ENCODE measurements at places on chromosomes 16 and 17.

DNA sequence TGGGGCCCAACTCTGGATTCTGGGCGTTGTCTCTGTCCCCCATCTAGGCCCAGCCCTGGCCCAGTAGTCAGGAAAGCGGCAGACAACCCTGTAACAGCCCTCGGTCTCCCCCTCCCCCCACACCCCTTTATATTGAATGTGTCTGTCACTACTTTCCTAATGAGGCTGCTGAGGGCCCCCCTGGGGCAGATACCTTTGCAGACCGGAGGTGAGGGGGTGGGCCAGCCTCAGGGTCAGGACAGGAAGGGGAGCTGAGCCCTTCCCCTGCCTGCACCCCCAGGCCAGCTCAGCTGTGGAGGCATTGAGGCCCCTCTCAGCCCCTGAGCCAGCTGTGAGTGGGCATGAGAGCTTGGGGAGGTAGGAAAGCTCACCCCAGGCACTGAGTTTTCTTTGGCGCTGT, 17.1 kb downstream of the RAI1 start:
- H3K4me1 ChIP-seq: peaks cover 66% of the 10 kb centered on the region
- DNase-seq: no peak
- no peaks in the 10 kb centered on the region for H3K27me3 ChIP-seq
- no peaks in the 10 kb centered on the region for H3K36me3 ChIP-seq
- H3K27ac ChIP-seq: no peak overlapping the region
- no peak overlapping the region for H3K4me3 ChIP-seq

- no peaks in the 10 kb centered on the region for H3K4me1 ChIP-seq
- H3K36me3 ChIP-seq: peaks cover 86% of the 10 kb centered on the region
- no peak for DNase-seq
- H3K4me3 ChIP-seq: no peak overlapping the region
Observed at GRCh38 chr17:44083250-44083849, 12.8 kb downstream of the G6PC3 start.

DNA sequence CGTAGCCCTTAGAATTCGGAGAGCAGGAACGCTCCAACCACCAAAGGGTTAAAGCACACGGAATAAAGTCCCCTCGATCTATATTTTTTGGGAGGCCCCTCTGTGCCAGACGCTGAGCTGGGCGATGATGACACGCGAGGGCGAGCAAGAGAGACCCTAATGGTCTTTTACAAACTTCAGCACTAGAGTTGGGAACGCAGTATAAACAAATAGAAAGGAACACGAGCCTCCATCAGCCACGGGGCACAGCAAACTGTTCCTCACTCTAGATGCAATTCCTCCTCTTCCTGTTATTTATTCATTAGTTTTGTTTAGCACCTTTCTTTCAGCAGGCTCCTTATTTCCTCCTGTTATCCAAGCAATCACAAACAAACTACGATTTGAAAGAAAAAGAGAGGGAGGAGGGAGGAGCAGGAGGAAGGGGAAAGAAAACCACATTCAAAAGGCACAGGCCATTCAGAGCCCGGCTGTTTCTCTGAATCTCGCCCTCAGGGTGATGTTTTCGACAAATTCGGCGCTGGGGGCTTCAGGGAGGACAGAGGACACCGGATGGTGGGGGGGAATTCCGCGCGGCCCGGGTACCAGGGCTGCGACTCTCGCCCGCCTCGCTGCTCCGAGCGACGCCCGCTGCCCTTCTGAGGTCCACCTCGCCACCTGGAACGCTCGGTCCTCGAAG, 1.6 kb downstream of the TOX3 start:
- H3K4me1 ChIP-seq: peaks cover 14% of the 10 kb centered on the region
- peaks cover 42% of the 10 kb centered on the region for H3K27me3 ChIP-seq
- no peak overlapping the region for H3K27ac ChIP-seq
- no peaks in the 10 kb centered on the region for H3K36me3 ChIP-seq
- peak overlapping the region; percentile 26 for H3K4me3 ChIP-seq
- DNase-seq: no peak

DNA sequence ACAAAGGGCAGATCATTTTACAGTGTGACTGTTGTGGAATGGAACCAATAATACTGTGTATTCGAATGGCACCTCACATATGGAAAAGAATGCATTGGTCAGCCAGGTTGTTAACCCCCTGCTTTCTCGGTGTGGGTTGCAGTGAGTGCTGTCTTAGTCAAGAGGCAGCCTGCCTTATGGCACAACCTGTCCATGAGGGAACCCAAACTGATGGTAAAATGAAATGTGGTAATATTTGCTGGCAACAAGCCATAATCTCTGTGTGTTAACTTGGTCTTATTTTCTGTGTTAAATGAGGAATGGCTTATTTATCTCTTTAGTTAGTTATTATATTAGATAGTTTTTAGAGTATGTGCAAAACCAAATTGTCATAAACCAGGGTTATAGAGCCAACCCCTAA, 81.6 kb downstream of the TMC6 start:
- H3K27ac ChIP-seq: peak overlapping the region; percentile 91
- no peak for DNase-seq
- peaks cover 73% of the 10 kb centered on the region for H3K4me1 ChIP-seq
- no peaks in the 10 kb centered on the region for H3K27me3 ChIP-seq
- H3K36me3 ChIP-seq: no peaks in the 10 kb centered on the region
- H3K4me3 ChIP-seq: no peak overlapping the region

- H3K36me3 ChIP-seq: no peaks in the 10 kb centered on the region
- H3K27me3 ChIP-seq: peaks cover 2% of the 10 kb centered on the region
- H3K27ac ChIP-seq: no peak overlapping the region
- no peak overlapping the region for H3K4me3 ChIP-seq
- no peaks in the 10 kb centered on the region for H3K4me1 ChIP-seq
Observed at GRCh38 chr16:86396422-86396821, 113.9 kb upstream of the FOXF1 start.

GRCh38 chr16:31271621-31272190, 11.9 kb downstream of the ITGAM start:
- DNase-seq: no peak
- H3K4me3 ChIP-seq: no peak overlapping the region
- no peaks in the 10 kb centered on the region for H3K4me1 ChIP-seq
- no peaks in the 10 kb centered on the region for H3K36me3 ChIP-seq
- H3K27me3 ChIP-seq: no peaks in the 10 kb centered on the region

DNA sequence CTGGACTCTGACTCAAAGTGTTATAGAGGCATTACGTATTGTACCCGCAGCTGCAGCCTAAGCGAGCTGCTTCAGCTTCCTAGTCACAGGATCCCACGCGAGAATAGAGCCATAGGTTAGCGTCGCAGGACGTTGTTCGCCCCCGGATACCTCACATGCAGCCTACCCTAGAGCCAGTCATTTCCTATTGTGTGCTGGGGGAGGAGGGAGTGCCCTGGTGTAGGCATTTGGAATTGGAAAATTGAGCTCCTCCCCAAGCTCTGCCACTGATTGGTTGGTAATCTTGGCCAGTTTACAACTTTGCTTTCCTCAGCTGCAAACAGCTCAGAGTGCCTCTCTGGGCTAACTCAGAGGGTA, 530 bp downstream of the NAA60 start:
- no peaks in the 10 kb centered on the region for H3K27me3 ChIP-seq
- H3K36me3 ChIP-seq: no peaks in the 10 kb centered on the region
- H3K4me3 ChIP-seq: peak overlapping the region; percentile 64
- peaks cover 8% of the 10 kb centered on the region for H3K4me1 ChIP-seq
- DNase-seq: no peak
- H3K27ac ChIP-seq: peak overlapping the region; percentile 85

- DNase-seq: peak; percentile 1
- no peaks in the 10 kb centered on the region for H3K36me3 ChIP-seq
- peak overlapping the region; percentile 59 for H3K27ac ChIP-seq
- H3K4me3 ChIP-seq: no peak overlapping the region
Observed at GRCh38 chr17:83198366-83199341, 119.2 kb downstream of the METRNL start.
